ENCODE measurements at places on chromosomes 2 and 18. TPM values are rescaled to one million over a fixed set of nuclear protein-coding genes. Genes with fewer than 3 reads are reported as not detected.

COL4A3 gene
- 17.8 TPM for total RNA-seq

SERPINB5 gene
- total RNA-seq = not detected

SPATS2L gene
- 59.8 TPM for total RNA-seq

KCNG2 gene
- total RNA-seq = 0.23 TPM

GRCh38 chr2:85777441-85777861 lies 23.7 kb downstream of the ATOH8 start:
- DNase-seq = no peak

DNA sequence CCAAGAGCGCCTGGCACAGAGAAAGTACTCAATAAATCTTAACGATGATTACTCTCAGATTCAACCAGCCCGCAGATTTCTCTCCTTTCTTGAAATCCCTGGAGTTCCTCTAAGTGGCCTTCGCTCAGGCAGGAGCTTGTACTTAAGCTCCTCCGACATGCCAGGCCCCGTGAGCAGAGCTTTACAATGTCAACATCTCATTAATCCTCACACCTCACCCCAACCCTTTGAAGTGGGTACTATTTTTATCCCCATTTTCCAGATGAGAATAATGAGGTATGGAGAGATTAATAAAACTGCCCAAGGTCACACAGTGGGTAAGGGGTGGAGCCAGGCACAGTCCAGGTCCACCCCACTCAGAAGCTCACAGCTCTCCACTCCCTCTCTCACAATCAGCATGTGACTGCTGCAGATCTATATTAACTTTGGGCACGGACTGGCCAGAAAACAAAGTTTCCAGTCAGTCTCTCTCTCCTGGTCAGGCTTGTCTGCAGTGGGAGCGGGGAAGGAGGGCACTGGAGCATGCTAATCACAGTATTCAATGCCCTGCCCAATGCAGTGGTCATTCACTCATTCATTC lies 18.0 kb downstream of the DNMT3A start:
- no peak for DNase-seq

DNA sequence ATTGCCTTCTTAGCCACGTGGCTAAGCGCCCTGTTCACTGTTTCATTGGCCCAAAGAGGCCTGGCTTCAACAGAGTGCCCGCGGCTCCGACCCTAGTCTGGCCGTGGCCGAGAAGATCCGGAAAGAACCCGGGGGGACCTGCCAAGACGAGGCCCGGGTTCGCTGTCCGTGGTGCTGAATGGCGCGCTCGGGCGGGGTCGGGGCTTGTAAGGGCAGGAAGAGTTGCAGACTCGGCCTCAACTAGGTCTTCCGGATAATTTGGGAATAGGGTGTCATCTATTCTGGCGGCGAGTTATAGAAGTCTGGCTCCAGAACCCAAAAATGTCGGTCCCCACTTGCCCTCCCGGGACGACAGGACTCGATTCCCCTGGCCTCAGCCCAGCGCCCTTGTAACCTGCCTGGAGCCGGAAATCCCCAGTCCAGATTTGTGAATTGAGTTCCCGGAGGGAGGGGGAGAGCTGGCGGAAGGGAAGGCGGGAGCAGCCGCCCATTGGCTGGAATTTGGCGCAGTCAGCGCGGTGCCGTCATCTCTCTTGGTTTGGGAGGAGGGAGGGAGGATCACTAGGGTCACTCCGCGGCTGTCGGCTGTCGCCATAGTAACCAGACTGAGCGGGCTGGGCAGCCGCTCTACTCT lies 3.5 kb downstream of the CDK5R2 start:
- peak; percentile 91 for DNase-seq

- DNase-seq = no peak
Observed at GRCh38 chr2:84492571-84492970, 23.7 kb upstream of the DNAH6 start.

- no peak for DNase-seq
Observed at GRCh38 chr18:63765837-63766236, 9.4 kb upstream of the SERPINB7 start.

GRCh38 chr2:196403471-196403870 lies 232.1 kb upstream of the STK17B start:
- no peak for DNase-seq

GRCh38 chr18:76451396-76452331 lies 43.4 kb downstream of the ZNF516 start:
- DNase-seq = peak; percentile 30

- DNase-seq = no peak
Observed at GRCh38 chr2:201987426-201987825, 46.2 kb upstream of the FZD7 start.

DNA sequence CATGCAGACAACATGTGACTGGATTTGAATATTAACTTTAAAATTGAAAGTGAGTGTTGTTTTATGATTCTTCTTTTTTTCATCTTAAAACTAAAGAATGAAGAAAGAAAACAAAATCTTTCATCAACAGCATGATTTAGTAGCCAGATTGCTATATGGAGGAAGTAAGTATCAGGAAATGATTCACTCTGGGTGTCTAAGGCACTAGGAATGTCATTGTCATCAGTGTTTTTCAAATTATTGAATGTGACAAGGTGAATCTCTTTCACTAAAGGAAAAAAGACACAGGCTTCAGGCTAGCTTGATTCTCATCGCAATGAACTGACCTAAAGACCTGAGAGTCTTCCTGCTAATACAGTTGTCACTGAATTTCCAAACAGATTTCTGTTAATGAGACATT lies 430.1 kb downstream of the FBXO15 start:
- DNase-seq = no peak

GRCh38 chr18:48858676-48859075 lies 92.1 kb downstream of the SMAD7 start:
- peak; percentile 34 for DNase-seq

DNA sequence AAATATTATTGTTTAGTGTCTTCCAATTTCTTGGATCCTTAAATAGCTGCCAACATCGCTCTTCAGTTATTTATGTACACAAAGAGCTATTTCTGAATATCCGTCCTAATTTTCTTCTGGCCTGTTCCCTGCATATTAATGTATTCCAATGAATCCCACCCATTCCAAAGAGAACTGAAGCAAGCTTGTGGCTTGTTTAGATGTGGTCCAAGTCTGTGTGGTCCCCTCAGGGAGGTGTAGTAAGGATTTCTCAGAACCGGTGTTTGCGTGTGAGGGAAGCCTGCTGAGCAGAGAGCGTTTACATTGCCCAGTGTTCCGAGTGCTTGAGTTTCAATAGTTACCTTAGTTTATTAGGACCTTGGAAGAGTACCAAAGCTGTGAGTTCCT lies 25.1 kb upstream of the IL1R1 start:
- no peak for DNase-seq

GRCh38 chr18:26941584-26941983 lies 76.1 kb upstream of the AQP4 start:
- no peak for DNase-seq

GRCh38 chr2:144453486-144454158 lies 66.3 kb downstream of the ZEB2 start:
- no peak for DNase-seq

All from aorta (tissue), 5 donors.